ENCODE measurements at places on chromosomes 3 and 15.

DNA sequence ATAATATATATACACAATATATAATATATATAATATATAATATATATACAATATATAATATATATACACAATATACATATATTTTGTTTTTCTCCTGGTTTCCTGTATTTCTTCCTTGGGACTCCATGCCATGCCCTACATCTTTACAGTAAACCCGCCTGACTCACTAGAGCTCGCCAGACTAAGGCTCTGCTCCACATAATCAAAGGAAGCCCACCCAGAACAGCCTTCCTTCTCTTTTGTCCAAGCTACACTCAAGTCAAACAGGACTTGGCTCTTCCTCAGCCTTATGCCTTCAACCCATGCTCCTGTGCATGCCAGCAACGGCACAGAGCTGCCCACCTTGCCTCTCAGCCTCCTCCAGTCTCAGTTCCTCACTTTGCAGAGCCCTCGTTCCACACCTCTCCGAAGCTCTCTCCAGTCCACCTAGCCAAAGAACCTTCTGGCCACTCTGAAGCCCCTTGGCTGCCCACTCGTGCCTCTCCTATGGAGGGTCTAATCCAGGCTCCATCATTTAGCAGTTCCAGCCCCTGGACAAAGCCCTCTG, 109.1 kb downstream of the RFTN1 start:
- no peak for DNase-seq

DNA sequence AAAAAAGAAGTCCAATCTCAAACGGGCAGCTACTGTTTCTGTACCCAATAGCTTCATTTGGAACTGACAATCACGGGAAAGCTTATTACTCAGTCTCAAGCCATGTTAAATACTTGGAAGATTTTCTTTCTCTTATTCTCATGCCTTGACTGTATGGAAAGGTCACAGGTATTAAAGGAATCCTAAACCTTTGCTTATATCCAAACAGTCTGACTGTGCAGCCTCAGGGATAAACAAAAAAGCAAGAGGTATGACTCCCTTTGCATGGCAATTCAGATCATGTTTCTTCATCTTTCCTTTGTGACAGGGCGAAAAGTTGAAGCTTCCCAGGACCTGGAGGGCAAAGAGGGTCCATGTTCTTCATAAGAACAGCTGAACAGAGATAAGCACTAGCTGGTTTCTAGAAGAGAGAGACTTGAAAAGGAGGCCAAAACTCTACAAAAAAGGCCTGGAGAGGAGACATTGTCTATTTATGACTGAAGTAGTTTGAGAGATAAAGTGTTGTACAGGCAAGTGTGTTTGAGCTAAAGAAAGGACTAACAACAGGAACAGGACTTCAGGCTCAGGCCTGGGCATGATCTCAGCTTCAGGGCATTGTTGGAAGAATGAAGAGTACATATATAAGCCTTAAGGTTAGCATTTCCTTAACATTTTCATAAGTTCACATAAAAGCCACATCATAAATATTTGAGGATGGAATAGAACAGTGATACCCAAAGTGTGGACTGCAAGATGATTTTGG, 231.0 kb upstream of the THRB start:
- DNase-seq: no peak

DNA sequence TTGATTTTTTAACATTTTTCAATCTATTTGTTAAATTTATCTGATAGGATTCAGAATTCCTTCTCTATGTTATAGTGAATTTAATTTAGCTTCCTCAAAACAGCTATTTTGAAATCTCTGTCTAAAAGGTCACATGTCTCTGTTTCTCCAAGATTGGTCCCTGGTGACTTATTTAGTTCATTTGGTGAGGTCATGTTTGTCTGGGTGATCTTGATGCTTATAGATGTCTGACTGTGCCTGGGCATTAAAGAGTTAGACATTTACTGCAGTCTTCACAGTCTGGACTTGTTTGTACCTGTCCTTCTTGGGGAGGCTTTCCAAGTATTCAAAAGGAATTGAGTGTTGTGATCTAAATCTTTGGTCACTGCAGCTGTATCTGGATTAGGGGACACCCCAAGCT, 169.5 kb upstream of the C2CD4B start:
- DNase-seq: no peak

DNA sequence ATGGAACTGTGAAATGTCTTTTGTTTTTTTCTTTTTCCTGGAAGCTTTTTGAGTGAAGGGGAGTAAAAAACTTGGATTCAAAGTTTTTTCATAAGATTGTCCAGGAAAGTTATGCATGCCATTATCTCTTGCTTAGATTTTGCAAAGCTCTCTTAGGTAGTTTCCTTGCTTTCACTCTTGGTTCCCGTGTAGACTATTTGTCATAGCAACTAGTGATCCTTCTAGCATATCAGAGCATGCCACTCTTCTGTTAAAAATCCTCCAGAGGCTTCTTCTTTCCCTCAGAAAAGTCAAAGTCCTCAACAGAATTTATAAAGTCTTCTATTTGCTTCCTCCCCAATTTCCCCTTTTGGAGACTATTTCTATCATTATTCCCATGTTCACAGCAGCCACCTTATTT, 21.1 kb downstream of the GTF2E1 start:
- no peak for DNase-seq

GRCh38 chr3:23566499-23566898, 239.3 kb upstream of the UBE2E1 start:
- no peak for DNase-seq

GRCh38 chr3:18420555-18420954, 4.6 kb downstream of the SATB1 start:
- DNase-seq: no peak

DNA sequence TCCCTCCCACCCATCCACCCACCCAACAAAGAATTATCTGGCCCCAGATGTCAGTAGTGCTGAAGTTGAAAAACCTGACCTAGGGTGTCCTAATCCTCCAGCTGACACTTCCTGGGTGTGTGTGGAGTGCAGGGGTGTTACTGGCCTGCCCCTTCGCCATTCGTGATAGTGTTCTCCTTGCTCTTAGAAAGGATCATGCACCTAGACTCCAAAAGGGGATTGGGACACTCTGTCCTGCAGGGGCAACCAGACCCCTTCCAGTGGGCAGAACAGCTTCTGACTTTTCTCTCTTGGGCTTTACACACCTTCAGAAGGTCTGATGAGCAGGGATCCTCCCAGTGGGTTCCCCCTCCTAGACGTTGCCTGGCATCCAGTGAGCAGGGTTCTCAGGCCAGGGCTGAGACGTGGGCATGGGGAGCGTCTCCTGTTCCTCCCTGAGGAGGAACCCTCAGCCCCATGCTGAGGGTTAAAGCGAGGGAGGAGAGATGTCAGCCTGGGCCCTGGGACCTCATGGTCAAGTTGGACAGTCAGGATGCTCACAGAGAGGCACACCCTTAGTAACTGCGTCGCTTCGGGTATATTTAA, 75.0 kb downstream of the AAGAB start:
- DNase-seq: no peak

- no peak for DNase-seq
Observed at GRCh38 chr3:61701011-61701410, 139.6 kb downstream of the PTPRG start.

DNA sequence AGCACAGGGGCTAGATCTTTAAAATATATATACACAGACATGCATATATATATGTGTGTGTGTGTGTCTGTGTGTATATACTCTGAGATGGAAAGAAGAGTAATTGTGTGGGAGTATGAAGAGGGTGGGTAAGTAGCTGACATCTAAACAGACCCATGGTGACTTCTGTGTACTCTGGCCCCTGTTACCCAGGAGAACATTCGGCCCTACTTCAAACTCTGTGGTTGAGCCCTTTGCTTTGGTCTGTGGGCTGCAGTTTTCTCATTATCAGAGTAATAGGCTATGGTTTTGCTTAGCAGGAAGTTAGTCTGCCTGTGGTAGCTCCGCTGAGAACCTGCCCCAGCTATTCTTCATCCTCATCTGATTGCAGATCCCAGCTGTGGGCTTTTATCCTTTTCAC, 141.4 kb downstream of the RBPMS2 start:
- DNase-seq: peak; percentile 25

DNA sequence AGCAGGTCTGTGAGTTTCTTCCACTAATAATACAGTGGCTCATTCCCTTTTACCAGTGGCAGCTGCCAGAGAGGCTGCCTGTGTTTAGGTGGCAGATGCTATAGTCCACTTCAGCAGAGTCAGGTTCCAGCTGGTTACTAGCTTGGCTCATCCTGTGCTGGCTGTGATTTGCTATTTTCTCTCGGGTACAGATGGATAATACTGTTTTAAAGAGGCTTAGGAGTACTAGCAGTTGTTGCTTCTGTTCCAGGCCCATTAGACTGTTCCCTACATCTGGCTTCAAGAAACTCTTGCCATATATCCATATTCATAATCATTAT, 41.0 kb downstream of the ZNF609 start:
- DNase-seq: no peak

- DNase-seq: no peak
Observed at GRCh38 chr15:92100301-92100700, 246.8 kb downstream of the SLCO3A1 start.

DNA sequence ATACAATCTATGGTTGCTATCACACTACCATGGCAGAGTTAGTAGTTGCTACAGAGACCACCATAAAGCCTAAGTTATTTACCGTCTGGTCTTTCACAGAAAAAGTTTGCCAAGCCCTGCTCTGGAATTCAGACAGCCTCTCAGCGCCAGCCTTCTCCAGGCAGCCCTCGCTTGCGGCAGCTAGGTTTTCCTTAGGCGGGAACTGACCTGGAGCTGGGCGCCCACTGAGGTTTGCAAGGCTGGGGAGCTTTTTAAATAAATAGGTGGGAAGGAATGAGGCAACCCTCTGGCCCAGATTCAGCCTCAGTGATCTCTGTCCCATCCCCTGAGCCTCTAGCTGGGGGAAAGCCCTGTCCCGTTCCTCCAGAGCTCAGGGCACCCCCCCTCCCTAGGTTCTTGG, 1.2 kb downstream of the CTSH start:
- DNase-seq: no peak

GRCh38 chr3:141421639-141422319, 53.5 kb downstream of the ZBTB38 start:
- DNase-seq: no peak

DNA sequence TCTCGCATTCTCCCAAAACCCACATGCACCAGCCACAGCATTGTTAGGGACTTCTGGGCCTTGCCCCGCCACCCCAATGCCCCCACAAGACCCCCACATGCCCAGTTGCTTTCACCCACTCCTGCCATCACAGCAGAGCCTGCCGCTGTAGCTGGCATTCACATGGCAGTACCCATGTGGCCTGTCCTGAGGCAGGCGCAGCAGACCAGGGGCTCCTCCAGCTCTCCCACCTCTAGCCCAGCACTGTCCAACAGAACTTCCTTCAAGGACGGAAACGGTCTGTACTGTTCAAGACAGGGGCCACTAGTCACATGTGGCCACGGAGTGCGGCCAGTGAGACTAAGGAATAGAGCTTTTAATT, 32.5 kb downstream of the ANP32A start:
- DNase-seq: no peak

DNA sequence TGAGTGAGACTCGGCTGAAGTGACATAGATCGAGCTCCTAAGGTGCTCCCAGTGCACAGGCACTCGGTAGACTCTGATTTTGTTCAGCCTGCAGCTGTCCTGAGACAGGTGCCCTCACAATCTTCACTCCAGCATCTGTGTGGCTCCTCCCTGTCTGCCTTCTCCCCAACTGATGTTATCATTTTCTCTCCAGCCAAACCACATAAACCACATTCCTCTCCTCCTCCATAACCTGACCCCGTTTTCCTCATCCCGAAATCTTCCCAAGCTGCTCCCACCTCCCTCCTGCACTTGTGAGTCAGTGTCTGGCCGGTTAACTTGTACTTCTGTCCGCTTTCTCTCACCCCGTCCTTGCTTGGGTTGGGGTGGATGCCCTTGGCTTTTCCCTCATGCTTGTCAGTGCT, 93.3 kb upstream of the HACD2 start:
- DNase-seq: no peak

DNA sequence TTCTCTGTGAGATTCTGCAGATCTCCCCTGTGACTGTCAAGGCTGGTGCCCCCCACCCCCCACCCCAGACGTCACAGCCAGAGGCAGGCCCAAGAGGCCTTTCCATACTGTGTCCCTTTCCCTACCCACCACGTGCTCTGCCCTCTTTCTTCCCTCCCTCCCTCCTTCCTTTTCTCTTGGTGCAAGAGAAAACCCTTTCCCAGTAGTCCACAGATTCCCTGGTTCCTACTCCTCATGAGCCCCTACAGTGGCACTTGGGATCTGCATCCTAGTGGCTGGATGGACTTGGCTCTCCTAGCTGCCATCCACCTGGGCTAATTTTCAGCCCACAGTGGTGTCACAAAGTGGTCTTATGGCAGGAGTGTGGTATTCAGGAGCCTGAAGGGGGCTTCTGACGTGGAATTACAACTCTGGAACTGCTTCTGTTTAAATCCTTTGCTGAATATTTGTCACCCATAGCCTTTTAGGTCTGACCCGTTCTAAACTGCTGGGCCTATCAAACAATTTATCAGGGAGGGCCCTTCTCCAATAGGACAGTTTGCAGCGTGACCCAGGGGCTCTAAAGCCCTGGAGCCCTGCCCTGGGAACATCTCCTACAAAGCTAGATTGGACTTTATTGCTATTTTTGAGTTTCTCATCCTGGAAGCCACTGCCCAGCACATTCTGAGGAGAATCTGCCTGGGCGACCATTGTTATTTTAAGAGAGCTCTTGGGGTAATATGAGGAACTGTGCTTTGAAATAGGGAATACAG, 35.3 kb downstream of the KLF13 start:
- DNase-seq: no peak

- no peak for DNase-seq
Observed at GRCh38 chr3:183278479-183279088, 25.5 kb downstream of the B3GNT5 start.

DNA sequence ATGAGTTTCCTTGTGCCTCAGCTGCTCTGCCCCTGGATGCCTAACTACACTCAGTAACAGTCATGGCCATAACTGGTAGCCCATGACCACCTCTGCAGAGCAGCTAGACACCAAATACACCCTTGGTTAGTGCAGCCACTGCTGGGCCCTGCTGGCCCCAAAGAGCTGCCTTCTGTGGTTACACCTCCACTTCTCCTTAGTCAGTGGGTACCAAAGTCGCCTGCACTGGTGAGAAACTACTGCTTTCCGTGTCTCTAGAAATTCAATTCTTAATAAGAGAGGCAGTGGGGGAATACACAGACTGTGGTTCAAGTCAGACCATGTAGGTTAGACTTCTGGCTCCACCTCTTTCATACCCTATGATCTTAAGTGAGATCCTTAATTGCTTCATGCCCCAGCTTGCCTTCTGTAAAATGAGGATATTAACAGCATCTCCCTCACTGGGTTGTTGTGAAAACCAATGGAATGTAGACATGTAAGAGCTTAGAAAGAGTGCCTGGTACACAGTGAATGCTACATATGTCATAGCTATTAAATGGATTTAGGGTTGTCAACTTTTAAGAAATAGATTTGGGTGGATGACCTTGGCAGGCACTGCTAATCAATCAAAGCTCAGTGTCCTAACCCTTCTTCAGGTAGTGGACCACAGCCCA, 18.2 kb downstream of the HEG1 start:
- DNase-seq: no peak

DNA sequence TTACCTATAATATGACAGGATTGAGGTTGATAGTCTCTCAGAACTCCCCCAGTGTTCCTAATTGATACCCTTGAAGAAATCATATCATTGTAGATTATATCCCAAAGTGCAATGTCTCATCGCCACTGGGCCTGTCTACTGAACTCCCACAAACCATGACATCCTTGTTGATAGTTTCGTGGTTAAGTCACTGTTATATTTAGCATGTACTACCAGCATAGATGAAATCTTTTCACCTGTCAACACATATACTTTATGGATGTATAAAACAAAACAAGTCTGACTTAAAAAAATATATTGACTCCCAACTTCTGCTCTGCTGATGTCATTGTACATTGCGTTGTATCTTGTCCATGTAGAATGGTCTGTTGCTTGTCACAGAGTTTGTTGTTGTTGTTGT, 128.1 kb downstream of the IQCH start:
- DNase-seq: no peak

- no peak for DNase-seq
Observed at GRCh38 chr3:146200461-146201220, 39.7 kb upstream of the PLOD2 start.
